ENCODE measurements at places on chromosomes 7 and 10. TPM values are rescaled to one million over a fixed set of nuclear protein-coding genes. Genes with fewer than 3 reads are reported as not detected.

The RPP38 gene
- total RNA-seq, result 5.4 TPM

The C10orf71 gene
- total RNA-seq, result not detected

The CFAP70 gene
- total RNA-seq, result 0.49 TPM

The ADCY1 gene
- total RNA-seq, result 193 TPM

The TAS2R5 gene
- 1.5 TPM for total RNA-seq

The GIMAP6 gene
- total RNA-seq, result 2.7 TPM

The OR6B1 gene
- not detected for total RNA-seq

The ODAD2 gene
- total RNA-seq, result 1.5 TPM

The CHN2 gene
- 69.3 TPM for total RNA-seq

The STX1A gene
- 64.4 TPM for total RNA-seq

The SLC26A3 gene
- not detected for total RNA-seq

The ASIC3 gene
- 1.2 TPM for total RNA-seq

The ZPBP gene
- total RNA-seq, result not detected

The GSTO2 gene
- total RNA-seq, result 1.7 TPM

The CRPPA gene
- total RNA-seq, result 4.4 TPM

The LIPK gene
- not detected for total RNA-seq

The VWDE gene
- 0.25 TPM for total RNA-seq

The HMX2 gene
- total RNA-seq, result not detected

The LRIT2 gene
- total RNA-seq, result not detected

The RPEL1 gene
- total RNA-seq, result not detected

The SLC29A4 gene
- total RNA-seq, result 12.3 TPM

The LHFPL3 gene
- 19.9 TPM for total RNA-seq

The NUTM2E gene
- 2.2 TPM for total RNA-seq

The SKIDA1 gene
- 6.9 TPM for total RNA-seq

All from temporal lobe (tissue), 4 donors.